ENCODE measurements at places on chromosomes 6 and 20. TPM values are rescaled to one million over a fixed set of nuclear protein-coding genes. Genes with fewer than 3 reads are reported as not detected.

DNA sequence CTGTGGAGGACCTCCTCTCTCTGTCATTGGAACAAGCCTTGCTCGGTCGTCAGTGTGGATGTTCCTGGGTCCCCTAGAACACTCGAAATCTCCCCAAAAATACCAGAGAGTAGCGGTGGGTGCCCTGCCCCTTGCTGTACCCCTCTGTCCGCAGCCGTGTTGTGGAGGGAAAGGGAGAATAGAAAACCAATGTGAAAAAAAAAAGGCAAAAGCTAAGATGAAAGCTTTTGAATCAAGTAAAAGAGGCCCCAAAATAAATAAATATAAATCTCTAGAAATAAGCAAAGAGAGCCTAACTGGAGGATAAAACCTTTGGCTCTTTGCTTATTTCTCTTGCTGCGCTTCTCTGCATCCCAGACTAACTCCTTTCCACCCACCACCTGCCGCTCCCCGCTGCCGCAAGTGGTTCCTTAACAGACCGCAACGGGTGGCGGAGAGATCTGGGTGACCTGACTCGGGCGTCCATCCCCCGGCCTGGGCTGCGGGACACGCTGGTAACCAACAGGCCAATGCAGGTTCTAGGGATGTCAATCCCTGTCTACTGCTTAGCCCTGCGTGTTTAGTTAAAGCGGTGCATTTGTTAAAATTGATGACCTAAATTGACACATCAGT is 110.0 kb downstream of the GPX5 start:
- H3K4me3 ChIP-seq: peak overlapping the region; percentile 49
- peaks cover 6% of the 10 kb centered on the region for H3K36me3 ChIP-seq
- peaks cover 59% of the 10 kb centered on the region for H3K27me3 ChIP-seq

DNA sequence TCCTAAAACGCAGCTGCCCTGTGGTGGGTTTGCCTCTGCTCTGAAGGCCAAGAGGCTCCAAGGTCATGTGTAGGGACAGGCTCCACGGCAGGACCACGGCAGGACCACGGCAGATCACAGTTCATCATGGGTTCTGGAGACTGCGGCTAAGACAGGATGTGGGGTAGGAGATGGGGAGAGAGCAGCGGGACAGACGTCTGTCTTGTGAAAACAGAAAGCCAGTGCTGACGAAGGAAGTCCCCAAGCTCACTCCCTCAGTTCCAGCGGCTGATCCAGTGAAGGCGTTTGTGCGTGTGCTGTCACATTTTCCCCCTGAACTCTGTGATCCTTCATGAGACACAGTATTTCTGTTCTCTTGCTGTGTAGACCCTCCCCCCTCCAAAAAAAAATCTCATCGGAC is 67.9 kb upstream of the PTGIS start:
- DNase-seq: no peak
- H3K36me3 ChIP-seq: peaks cover 23% of the 10 kb centered on the region
- no peak overlapping the region for H3K27ac ChIP-seq
- H3K27me3 ChIP-seq: no peaks in the 10 kb centered on the region

The OR2W1 gene
- total RNA-seq: not detected

- H3K27me3 ChIP-seq: no peaks in the 10 kb centered on the region
- DNase-seq: no peak
- no peak overlapping the region for H3K4me3 ChIP-seq
- no peak overlapping the region for H3K27ac ChIP-seq
Measured at GRCh38 chr6:45256697-45257695, 71.1 kb upstream of the RUNX2 start.

DNA sequence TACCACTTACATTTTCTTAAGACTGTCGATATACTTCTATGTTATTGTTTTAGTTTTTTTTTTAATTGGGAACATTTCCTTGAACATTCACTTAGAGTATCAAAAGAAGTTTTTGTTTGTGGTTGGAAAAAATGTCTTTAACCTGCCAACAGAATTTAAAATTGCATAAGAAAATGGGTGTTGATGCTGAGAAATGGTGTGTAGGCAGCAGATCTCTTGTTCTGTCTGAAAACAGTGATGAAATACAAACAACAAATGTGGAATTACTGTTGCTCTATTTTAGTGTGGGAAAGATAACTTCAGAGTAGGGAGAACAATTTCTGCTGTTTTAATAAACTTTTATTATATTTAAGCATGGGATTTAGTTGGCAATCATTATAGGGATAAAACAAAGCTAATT is 293.5 kb downstream of the CDKAL1 start:
- no peaks in the 10 kb centered on the region for H3K27me3 ChIP-seq
- peaks cover 10% of the 10 kb centered on the region for H3K36me3 ChIP-seq
- no peaks in the 10 kb centered on the region for H3K4me1 ChIP-seq
- DNase-seq: no peak

The BHLHE23 gene
- total RNA-seq: not detected

GRCh38 chr6:161407581-161407980 is 133.7 kb upstream of the AGPAT4 start:
- H3K27ac ChIP-seq: no peak overlapping the region
- no peak overlapping the region for H3K4me3 ChIP-seq
- DNase-seq: no peak
- no peaks in the 10 kb centered on the region for H3K36me3 ChIP-seq
- no peaks in the 10 kb centered on the region for H3K4me1 ChIP-seq

- H3K27me3 ChIP-seq: peaks cover 11% of the 10 kb centered on the region
- H3K36me3 ChIP-seq: no peaks in the 10 kb centered on the region
- no peak overlapping the region for H3K27ac ChIP-seq
- no peak for DNase-seq
Measured at GRCh38 chr6:16200321-16200883, 38.0 kb upstream of the GMPR start.

DNA sequence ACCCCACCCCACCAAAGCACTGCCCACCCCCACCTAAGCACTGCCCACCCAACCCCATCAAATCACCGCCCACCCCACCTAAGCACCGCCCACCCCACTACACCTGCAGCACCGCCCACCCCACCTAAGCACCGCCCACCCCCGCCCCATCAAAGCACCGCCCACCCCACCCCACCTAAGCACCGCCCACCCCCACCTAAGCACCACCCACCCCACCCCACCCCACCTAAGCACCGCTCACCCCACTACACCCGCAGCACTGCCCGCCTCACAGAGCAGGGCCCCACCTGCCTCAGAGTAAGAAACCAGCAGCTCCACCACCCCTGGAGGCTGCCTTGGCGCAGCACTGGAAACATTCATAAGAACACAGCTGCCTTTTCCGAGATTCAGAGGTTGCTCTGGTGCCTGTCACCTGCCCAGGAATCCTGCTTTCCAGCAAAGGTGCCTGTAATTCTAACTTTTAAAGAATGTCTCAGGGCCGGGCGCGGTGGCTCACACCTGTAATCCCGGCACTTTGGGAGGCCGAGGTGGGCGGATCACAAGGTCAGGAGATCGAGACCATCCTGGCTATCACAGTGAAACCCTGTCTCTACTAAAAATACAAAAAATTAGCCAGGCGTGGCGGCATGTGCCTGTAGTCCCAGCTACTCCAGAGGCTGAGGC is 148.2 kb downstream of the BMP7 start:
- no peak overlapping the region for H3K27ac ChIP-seq
- H3K4me3 ChIP-seq: no peak overlapping the region

GRCh38 chr6:44618371-44618770 is 230.9 kb downstream of the CDC5L start:
- H3K27ac ChIP-seq: no peak overlapping the region
- no peak for DNase-seq
- H3K4me1 ChIP-seq: no peaks in the 10 kb centered on the region
- H3K27me3 ChIP-seq: no peaks in the 10 kb centered on the region

GRCh38 chr6:4870821-4871494 is 94.8 kb downstream of the CDYL start:
- H3K36me3 ChIP-seq: peaks cover 11% of the 10 kb centered on the region
- H3K27ac ChIP-seq: no peak overlapping the region
- no peak for DNase-seq

GRCh38 chr6:31701666-31702404 is 1.3 kb downstream of the ABHD16A start:
- H3K27me3 ChIP-seq: no peaks in the 10 kb centered on the region
- H3K27ac ChIP-seq: peak overlapping the region; percentile 96
- H3K36me3 ChIP-seq: peaks cover 27% of the 10 kb centered on the region
- H3K4me1 ChIP-seq: peaks cover 35% of the 10 kb centered on the region

DNA sequence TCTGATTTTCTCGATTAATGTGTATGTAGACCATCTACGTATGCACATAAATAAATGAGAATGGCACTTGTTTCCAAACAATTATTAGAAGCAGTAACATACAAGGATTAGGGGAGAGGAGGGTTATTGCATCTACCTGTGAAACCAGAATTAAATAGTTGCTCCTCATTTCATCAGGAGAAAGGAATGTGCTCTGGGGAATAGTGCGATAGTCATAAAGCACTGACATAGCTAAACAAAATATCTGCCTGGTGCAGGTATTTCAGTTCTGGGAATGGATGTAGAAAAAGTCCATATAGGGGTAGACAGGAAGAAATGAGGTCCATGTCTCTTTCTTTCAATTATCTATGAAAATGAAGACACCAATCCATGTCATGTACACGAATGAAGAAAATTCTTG is 1.6 kb upstream of the ID4 start:
- no peak for DNase-seq
- peaks cover 2% of the 10 kb centered on the region for H3K36me3 ChIP-seq
- no peak overlapping the region for H3K27ac ChIP-seq
- peaks cover 8% of the 10 kb centered on the region for H3K4me1 ChIP-seq

The IYD gene
- not detected for total RNA-seq

DNA sequence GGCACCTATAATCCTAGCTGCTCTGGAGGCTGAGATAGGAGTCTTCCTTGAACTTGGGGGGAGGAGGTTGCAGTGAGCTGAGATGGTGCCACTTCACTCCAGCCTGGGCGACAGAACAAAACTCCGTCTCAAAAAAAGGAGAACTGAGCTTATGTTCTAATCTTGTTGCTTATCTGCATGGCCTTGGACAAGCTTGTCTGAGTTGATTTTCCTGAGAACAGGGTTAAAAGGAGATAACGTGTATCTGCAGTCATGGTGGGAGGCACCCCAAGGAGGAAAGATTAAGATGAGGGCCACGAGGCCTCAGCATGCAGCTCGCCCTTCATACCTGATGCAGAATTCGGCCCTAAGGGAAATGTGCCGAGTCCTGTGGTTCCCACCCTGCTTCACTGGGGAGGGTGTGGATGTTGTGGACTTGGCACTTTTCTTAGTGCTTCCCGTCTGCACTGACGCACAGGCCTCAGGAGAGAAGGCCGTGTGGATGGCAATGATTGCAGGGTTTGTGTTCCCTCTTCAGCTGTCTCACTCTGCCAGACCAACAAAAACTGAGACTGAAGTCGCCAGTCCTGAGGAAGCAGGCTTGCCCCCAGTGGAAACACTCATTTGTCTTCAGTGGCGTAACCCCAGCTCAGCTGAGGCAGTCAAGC is 56.3 kb downstream of the EZR start:
- H3K27me3 ChIP-seq: no peaks in the 10 kb centered on the region
- DNase-seq: no peak
- H3K4me3 ChIP-seq: no peak overlapping the region
- H3K27ac ChIP-seq: no peak overlapping the region
- no peaks in the 10 kb centered on the region for H3K4me1 ChIP-seq
- H3K36me3 ChIP-seq: peaks cover 41% of the 10 kb centered on the region

DNA sequence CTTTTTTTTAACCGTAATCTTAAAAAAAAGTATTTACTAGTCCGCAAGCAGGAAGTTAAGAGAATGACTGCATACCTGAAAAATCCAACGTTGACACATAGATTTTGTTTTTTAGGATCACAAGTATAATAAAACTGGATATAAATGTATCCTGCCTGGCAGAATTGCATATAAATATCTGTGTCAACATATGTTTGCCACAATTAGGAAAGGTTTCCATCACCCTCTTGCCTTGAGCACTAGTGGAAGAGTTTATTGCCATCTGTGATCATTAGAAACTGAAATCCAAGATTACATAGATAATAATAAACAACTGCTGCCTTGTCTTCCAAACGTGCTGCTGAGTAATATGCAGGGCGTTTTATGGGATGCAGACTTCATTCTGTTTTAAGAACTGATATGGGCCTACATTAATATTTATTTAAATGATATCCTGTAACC is 27.9 kb downstream of the PLEKHG1 start:
- H3K27me3 ChIP-seq: no peaks in the 10 kb centered on the region
- peaks cover 29% of the 10 kb centered on the region for H3K4me1 ChIP-seq
- H3K4me3 ChIP-seq: no peak overlapping the region
- DNase-seq: no peak
- H3K27ac ChIP-seq: no peak overlapping the region

DNA sequence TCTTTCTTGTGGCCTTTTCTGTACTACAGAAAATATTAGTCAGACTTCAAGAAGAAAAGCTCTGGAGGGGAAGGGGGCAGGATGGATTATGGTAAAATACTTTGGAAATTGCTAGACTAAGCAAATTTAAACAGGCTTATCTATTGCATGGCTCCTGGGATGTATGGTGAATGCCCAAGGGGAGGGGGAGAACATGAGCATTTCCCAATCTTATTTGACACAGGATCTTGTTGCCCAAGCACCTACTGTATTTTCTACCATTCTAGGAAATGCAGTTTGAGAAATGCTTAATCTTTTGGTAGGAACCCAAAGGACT is 86.1 kb upstream of the LAMP5 start:
- H3K4me3 ChIP-seq: no peak overlapping the region
- no peaks in the 10 kb centered on the region for H3K27me3 ChIP-seq
- no peaks in the 10 kb centered on the region for H3K4me1 ChIP-seq
- no peak overlapping the region for H3K27ac ChIP-seq
- no peaks in the 10 kb centered on the region for H3K36me3 ChIP-seq

DNA sequence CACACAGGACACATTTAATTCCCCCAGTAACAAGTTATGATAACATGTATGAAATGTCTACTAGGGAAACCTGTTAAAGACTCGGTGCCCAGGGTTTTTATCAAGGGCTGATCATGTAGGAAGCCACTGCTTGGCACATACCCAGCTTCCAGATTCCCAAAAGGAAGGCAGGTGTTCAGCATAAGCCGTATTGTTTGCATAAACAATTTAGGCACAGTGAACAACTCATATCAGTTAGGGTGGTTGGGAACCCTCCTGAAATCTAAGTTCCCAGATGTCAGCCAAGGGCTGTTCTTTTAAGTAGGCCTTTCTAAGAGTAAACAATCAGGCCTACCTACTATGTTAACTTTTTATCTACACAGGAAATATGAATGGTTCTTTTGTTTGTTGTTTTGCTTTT is 74.1 kb downstream of the ASXL1 start:
- H3K27me3 ChIP-seq: no peaks in the 10 kb centered on the region
- peaks cover 76% of the 10 kb centered on the region for H3K36me3 ChIP-seq
- no peak for DNase-seq

GRCh38 chr20:61727761-61728160 is 337.9 kb downstream of the TAF4 start:
- no peak overlapping the region for H3K27ac ChIP-seq
- H3K4me3 ChIP-seq: no peak overlapping the region
- no peaks in the 10 kb centered on the region for H3K4me1 ChIP-seq
- no peaks in the 10 kb centered on the region for H3K36me3 ChIP-seq
- H3K27me3 ChIP-seq: no peaks in the 10 kb centered on the region

- no peak overlapping the region for H3K4me3 ChIP-seq
- no peak overlapping the region for H3K27ac ChIP-seq
- H3K36me3 ChIP-seq: no peaks in the 10 kb centered on the region
- no peak for DNase-seq
- no peaks in the 10 kb centered on the region for H3K27me3 ChIP-seq
- peaks cover 15% of the 10 kb centered on the region for H3K4me1 ChIP-seq
Measured at GRCh38 chr20:43744966-43745730, 18.3 kb upstream of the GTSF1L start.

- no peak for DNase-seq
- H3K4me1 ChIP-seq: peaks cover 27% of the 10 kb centered on the region
- H3K27me3 ChIP-seq: peaks cover 4% of the 10 kb centered on the region
Measured at GRCh38 chr6:13769655-13770053, 44.7 kb downstream of the MCUR1 start.
